Motor neuron (in vitro differentiated cells): ENCODE measurements at places on chromosomes 12 and 14. TPM values are rescaled to one million over a fixed set of nuclear protein-coding genes. Genes with fewer than 3 reads are reported as not detected.

Gene TAS2R31
- 17.5 and 18.9 TPM in 2 replicates for total RNA-seq

Gene LRP6
- 36.4 and 37.3 TPM in 2 replicates for total RNA-seq

DNA sequence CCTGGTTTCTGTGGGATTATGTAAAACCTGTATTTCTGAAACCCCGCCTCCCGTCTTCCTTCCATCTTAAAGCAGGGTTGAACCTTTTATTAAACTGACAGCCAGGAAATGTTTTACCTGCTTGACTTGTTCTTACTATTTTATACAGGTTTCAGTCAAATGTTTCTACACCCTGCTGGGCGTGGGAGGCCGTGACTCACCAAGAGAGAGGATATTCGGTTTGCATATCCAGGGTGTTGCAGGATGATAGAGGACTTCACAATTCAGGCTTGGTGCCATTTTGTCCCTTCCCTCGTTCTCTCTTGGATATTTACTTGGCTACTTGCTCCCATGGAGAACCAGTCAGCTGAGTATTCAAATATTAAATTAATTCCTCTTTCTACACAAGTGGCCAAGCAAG, 69.7 kb downstream of the ARF6 start:
- no peak for ATAC-seq

Gene WNT5B
- 6.7 and 7.7 TPM in 2 replicates for total RNA-seq

DNA sequence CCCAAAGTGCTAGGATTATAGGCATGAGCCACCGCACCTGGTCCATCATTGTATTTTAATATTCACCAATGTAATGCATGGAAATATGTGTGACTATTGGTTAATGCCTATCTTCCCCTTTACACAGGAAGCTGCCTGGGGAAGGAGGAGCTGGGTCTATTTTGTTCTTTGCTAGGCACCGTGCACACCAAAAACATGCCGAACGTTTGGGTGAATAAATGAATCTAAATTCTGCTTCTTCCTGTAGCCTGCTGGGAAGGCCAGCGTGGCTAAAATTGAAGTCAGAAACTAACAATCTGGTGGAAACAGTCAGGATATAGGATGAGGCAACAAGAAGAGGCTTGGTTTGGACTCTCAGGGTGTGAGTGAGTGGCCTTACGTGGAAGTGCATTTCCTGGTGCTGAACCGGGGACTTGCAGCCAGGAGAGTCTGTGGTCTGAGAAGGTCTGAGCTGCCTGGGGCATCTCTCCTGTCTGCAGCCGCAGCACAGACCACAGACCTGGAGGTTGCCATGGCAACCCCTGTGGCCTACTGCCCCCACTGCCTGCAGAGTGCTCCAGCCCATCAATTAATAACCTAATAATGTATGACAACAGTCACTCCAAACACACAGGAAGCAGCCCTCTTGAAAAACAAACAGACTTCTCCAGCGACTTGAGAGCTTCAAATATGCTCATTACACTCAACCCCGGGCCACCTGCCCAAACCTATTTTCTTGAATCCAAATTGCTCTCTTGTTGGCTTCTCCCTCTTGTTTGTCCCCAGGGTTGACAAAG, 5.5 kb upstream of the GPR68 start:
- ATAC-seq, result peak; percentile 82

Gene PTGDR
- 0.21 and 0.22 TPM in 2 replicates for total RNA-seq

Gene TMEM52B
- total RNA-seq, result 0.35 TPM in 1 of 2 replicates, not detected in the other

Gene OVCH1
- not detected in 2 replicates for total RNA-seq

DNA sequence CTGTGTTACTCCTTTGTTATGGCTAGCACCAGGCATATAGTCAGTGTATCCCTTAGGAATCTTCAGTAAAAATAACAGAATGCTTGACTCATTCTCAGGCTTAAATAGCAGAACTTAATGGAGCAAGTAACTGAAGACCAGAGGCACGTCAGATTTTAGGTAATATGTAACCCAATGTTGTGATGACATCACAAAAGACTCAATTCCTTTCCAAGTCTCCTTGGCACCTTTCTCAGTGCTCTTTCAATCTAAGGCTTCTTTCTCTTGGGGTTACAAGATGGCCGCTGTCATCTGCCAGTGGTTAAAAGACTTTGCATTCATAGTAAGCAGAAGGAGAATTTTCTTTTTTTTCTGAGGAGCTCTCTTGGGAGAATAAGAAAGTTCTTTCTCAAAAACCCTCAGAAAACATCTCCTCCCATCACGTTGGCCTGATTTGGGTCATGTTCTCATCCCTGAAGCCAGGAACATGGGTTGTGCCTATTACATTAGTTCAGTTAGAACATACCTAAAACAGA, 33.4 kb upstream of the DCN start:
- ATAC-seq, result no peak

Gene SLC35E3
- total RNA-seq, result 6.7 and 7.1 TPM in 2 replicates

- ATAC-seq, result no peak
These were observed 686.0 kb downstream of the NOVA1 start for GRCh38 chr14:25911831-25912230.

- no peak for ATAC-seq
These were observed 79.6 kb downstream of the RPL10L start for GRCh38 chr14:46571970-46572369.

DNA sequence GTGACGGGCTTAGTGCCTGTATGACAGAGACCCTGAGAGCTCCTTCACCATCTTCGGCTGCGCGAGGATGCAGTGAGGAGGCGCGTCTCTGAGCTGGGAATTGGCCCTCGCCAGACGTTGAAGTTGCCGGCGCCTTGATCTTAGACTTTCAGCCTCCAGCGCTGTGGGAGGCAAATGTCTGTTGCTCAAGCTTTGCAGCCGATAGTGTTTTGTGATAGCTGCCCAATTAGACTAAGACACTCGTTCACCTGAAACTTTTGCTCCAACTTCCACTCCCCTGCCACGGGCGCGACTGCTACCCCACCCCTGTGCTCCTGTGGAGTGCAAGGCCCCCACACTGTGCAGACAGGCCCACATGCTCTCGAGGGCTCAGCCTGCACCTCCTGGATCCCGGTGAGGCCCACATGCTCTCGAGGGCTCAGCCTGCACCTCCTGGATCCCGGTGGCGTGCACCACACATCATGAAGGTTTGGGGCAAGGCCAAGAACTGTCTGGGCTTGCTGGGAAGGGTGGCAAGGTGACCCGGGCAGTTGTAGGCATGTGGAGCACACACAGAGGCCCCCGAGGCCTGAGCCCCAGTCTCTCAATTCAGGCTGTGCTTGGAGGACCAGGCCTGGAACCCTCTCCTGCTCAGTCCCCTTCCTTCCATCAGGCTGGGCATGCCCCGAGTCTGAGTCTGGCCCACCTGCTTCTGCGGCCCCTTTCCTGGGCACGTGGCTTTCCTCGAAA, 324.6 kb downstream of the TMEM121 start:
- no peak for ATAC-seq

Gene PAX9
- total RNA-seq, result 1.3 and 1.7 TPM in 2 replicates

DNA sequence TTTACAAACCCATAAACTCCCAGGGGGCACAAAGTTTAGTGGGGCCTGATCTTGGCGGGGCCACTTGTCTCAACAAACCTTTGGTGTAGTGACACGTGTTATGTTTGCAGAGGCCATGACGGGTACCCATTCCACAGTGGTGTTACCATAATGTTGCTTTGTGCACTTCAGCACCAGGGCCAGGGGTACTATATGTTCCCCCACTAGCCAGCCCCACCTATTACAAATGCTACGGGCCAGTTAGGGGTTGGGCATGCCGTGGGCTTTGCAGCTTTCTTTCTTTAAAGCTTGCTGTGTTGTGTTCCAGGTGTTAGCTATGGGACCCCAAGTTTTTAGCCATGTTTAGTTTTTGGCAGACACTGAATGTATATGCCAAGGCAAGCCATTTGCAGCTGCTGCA, 30.8 kb upstream of the G2E3 start:
- ATAC-seq, result no peak
